SK-N-SH treated with all-trans-retinoic acid at 6 μM for 48 hours (cell line): ENCODE measurements at places on chromosomes 7 and 10.

- no peak for ATAC-seq
These were observed 98.0 kb upstream of the PIK3CG start for GRCh38 chr7:106767078-106767477.

DNA sequence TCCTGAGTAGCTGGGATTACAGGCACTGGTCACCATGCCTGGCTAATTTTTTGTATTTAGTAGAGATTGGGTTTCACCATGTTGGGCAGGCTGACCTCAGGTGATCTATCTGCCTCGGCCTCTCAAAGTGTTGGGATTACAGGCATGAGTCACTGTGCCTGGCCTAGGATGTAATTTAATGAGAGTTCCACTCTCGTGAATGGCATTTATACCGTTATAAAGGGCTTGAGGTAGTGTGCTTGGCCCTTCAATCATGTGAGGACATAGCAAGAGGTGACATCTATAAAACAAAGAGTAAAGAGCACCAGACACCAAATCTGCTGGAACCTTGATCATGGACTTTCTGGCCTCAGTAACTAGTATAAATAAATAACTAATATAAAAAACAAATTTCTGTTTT is 93.5 kb upstream of the PPP1R9A start:
- no peak for ATAC-seq

DNA sequence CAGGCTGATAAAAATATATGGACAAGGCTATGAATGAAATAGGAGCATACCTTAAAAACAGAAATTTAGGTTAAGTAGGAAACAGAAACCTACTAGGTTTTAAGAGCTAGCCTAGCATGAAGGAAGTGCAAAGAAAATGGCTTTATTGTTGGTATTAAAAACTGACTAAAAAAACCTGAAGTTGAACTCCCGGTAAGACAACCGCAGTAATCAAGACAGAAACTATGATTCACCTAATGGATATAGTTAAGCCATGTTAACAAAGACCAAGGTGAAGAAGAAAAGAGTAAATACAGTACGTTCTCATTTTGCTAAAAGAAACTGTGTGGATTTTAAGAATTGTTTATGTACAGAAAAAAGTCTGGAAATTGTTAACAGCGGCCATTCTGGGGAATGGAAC is 2.5 kb downstream of the RTKN2 start:
- no peak for ATAC-seq

DNA sequence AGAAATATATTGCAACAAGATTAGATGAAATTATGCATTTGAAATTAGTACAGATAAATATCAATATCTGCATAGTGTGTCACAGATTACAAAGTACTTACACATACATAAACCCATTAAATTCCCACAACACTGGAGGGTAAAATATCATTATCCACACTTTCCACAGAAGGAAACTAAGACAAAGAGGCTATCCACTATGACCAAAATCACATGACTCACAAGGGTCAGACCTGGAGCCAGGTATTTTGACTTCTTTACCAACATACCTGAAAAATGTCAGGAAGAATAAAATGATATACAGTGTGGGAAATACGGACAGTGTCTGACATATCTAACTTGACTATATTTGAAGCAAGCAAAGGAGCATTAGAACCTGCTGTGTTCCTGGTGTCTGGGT is 34.1 kb downstream of the HYCC1 start:
- no peak for ATAC-seq

DNA sequence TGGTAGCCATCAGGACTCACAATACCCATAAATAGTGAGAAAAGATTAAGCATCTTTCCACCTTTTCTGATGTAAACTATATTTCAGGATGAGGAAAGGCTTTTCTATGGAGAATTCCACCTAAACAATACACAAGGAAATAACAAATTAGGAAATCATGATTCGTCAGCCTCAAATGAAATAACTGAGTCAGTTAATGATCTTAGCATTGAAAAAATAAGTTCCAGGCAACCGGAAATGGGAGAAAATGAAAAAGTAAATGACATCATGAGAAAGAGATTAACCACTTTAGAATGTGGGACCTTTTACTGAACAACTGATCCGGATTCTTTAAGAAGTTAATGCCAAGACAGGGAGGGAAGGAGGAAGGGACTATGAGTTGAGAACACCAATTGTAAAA is 742.3 kb downstream of the TNS3 start:
- no peak for ATAC-seq

GRCh38 chr10:3538656-3539531 is 246.1 kb downstream of the KLF6 start:
- peak; percentile 83 for ATAC-seq

DNA sequence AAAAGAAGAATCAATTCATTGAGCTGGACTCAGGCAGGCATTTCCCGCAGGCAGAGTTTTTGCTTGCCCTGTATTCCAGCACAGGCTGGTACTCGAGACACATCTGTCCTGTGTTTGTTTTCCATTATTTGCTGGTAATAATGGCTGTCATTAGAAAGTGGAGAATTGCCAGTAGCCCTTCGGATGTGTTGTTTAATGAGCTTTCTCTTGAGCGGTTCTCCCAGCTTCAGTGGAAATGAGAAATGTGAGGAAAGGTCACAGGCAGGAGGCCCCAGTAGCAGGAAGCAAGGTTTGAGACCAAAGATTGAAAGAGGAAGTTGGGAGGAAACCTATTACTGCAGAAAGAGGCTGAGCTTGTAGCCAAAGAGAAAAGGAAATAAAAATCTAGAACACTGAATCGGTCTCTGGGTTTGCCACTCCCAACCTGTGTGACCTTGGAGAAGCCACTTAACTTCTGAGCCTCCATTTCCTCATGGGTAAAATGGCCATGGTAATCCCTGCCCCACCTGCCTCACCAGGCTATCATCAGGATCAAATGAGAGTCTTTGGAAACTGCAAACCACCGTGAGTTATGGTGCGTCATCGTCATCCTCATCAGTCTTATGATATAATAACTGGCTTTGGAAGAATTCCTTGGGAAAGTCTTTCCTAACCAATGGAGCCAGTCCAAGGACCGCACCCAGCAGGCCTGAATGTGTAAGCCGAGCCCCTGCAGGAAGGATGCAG is 67.7 kb downstream of the TACR2 start:
- peak; percentile 61 for ATAC-seq

DNA sequence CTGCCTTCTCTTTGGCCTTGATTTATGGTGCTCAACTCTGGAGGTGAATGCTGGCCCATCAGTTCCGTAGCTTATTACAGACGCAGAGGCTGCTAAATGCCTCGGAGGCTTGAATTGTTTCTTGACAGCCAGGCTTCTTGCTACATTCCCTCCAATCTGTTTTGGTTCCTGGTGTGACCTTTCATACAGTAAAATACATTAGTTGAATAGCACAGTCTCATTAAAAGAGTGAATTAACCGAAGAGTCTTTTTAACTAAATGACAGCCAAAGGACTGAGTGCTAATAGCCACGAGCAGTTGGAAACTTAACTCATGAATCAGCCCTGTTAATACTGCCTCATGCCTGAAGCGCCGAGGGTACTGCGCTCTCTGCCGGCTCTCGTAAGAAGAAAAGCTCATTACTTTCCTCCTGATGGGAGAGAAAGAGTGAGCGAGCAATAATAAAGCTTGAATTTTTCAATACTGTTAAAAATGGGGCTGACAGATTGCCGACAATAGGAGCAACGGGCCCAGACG is 236.4 kb upstream of the GPR26 start:
- no peak for ATAC-seq

DNA sequence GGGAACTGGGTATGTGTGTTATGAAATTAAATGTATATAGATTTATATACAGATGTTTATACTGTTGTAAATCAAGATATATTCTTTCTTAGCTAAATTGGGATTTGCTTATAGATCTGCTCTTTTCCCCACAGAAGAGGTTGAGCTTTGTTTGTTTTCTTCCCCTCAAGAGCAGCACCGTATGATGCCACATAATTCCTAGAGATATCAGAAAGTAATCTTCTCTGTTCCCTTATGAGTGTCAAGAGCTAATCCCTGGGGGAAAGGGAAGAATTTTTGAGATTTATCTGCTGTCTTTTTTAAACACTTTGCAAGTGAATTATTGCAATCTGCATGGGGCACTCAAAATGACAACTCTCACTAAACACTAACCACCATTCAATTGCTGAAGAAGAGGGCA is 68.7 kb upstream of the SP4 start:
- no peak for ATAC-seq

DNA sequence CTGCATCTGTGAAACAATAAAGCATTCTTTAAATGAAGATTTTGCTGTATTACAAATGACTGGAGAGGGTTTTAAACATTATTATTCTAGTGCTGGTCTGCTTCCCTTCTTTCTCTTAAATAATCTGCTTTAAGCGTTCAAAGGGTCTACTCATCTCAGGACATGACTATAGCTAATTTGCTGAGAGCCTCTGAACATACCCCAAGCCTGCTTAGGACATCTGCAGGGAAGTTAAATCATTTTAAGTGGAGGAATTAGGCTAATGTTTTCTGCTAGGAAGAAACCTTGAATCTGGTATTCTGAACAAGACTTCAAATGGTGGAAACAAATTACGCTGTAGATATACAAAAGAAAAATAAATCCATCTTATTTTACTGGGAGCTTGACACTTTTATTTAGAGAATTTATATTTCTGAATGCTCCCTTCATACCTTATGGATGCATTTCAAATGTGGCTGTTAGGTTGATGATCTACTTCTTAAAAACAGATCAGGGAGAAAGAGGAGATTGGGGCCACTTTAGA is 124.4 kb upstream of the ITGB1 start:
- ATAC-seq: no peak

- no peak for ATAC-seq
These were observed 40.9 kb downstream of the BMPER start for GRCh38 chr7:33946094-33946699.

DNA sequence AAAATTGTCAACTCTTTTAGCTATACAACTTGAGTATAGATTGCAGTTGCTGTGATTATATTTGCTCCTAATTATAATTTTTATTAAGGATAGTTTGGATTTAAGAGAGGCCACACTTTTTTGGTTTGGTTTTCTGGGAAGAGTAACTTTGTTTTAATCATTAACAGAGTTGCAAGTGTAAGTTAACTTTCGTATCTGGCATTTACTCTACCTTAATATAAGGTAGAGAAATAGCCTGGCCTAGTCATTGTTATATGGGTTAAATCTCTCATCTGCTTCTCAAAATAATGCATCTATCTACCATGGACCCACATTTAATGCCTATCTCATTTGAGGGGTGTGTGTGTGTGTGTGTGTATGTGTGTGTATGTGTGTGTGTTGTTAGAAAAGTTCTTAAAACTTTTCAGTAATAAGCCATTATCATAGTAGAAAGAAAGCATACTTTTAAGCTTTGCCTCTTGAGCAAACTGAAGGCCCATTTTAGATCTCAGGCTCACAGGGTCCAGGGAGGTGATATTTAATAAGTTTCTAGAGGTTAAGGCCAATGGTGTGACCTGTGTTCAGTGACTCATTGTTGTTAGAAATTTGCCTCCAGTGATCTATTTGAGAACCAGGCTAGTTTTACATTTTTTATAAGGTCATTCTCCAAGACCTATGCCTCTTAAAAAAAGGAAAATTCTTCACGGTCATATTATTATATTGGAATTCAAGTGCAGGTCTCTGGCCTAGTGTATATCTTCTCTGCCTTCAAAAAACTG is 10.9 kb upstream of the TEX47 start:
- ATAC-seq: no peak

- no peak for ATAC-seq
These were observed 948 bp downstream of the ZNF485 start for GRCh38 chr10:43607199-43607573.

DNA sequence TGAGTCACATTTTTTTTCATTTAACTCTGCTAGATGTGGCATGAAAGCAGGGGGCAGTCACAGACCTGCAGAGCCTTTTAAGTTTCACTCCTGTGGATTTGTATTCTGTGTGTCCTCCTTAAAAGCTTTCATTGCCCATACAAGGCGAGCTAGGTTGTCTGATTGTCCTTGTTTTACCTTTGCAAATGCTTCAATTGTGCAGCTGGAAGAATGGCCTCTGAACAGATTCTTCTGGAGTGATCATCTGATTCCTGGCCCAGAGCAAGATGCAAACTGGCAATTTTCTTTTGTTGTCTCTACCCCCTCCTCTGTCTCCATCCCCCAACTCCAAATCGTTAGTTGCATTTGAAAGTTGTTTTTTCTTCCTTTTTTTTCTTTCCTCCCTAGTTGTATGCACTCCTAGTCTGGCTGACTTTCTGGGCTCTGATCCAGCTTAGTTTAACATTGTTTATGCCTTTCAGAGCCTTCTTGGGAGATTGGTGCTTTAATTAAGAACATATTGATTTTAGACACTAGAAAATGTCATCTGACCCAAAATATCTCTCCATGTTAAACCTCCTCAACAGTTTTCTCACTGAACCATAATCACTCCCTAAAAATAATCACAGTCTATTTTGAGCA is 150.2 kb downstream of the REEP3 start:
- peak; percentile 79 for ATAC-seq

DNA sequence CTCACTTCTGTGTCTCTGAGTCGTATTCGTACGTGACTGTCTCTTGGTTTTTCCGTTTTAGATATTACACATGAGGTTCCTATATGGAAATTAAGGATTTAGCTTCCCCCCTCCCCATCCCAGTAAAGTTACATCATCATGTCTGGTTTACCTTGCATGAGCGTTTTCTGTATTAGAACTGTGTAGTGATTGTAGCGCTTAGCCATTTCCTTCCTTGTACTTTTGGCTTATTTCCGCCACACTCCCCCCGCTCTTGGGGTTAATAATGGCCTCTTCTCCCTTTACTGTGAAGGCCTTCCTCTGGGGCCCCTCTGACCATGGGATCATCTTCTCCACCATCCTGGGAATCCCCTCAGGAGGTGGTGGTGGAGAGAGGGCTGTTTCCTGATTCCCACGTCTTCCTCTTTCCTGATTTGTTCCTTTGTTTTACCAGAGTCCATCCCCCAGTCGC is 27.2 kb upstream of the AP5Z1 start:
- ATAC-seq: no peak

GRCh38 chr10:119395280-119396007 is 147.1 kb downstream of the RGS10 start:
- no peak for ATAC-seq

GRCh38 chr10:28569506-28570159 is 36.7 kb downstream of the WAC start:
- ATAC-seq: no peak; the same call in 1 of the 3 replicates

DNA sequence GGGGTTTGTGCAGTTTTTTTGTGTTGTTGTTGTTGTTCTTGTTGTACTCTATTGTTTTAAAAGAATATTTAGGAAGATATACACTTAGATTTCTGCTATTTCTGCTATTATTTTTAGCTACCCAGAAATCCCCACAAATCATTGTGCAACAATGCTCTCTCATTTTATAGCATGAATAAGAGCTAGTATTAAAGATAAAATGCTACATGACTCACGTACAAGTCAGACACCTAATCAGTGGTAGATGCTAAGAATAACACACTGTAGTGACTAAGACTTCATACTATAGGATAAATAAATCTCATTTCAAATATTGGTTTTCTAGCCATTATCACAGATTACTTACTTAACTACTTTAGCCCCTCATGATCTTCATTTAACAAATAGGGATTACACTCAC is 920.5 kb downstream of the KCNMA1 start:
- no peak for ATAC-seq

GRCh38 chr7:83672157-83672556 is 23.2 kb upstream of the SEMA3E start:
- ATAC-seq: no peak
